Upper lobe of right lung (tissue), 1 donor: ENCODE measurements at places on chromosomes 6 and 20. TPM values are rescaled to one million over a fixed set of nuclear protein-coding genes. Genes with fewer than 3 reads are reported as not detected.
A peak's percentile ranks its signal among the peaks of the same experiment; 100 is the strongest.

PLEKHG1 gene
- total RNA-seq = 34.6 TPM

FKBP1A gene
- total RNA-seq = 266 TPM

RCAN2 gene
- total RNA-seq = 11.7 TPM

PANK2 gene
- 37.6 TPM for total RNA-seq

SLC17A3 gene
- not detected for total RNA-seq

DNA sequence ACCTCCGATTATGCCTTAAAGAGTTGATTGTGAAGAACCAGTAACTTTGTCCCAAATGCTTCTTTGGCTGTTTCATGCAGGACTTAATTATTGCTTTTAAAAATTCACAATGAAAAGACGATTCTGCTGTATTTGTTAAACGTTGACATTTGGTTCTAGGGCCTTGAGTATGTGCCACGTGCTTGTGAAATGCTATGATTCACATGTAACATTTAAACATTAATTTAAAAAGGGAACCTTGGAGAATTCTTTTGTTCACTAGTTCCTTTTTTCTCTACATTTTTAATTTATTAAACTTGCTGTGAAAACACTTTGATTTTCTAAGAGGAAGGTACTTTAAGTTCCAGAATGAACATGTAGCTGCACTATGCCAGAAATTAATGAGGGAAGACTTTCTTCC is 9.5 kb downstream of the GZF1 start:
- H3K36me3 ChIP-seq = peaks cover 74% of the 10 kb centered on the region
- H3K4me1 ChIP-seq = peaks cover 20% of the 10 kb centered on the region
- H3K4me3 ChIP-seq = no peak overlapping the region

- no peak for DNase-seq
- no peak overlapping the region for H3K27ac ChIP-seq
- no peaks in the 10 kb centered on the region for H3K4me1 ChIP-seq
- peaks cover 4% of the 10 kb centered on the region for H3K27me3 ChIP-seq
- H3K4me3 ChIP-seq = no peak overlapping the region
- no peaks in the 10 kb centered on the region for H3K36me3 ChIP-seq
Measured at GRCh38 chr6:75188221-75188925, 17.5 kb downstream of the COL12A1 start.

GRCh38 chr6:296151-297122 is 4.2 kb downstream of the DUSP22 start:
- peak; percentile 65 for DNase-seq
- H3K4me1 ChIP-seq = peaks cover 56% of the 10 kb centered on the region
- H3K27ac ChIP-seq = peak overlapping the region; percentile 27

- no peak for DNase-seq
- no peaks in the 10 kb centered on the region for H3K27me3 ChIP-seq
- no peaks in the 10 kb centered on the region for H3K4me1 ChIP-seq
Measured at GRCh38 chr6:161254464-161255253, 19.2 kb downstream of the AGPAT4 start.

- no peak for DNase-seq
- no peaks in the 10 kb centered on the region for H3K4me1 ChIP-seq
- no peak overlapping the region for H3K4me3 ChIP-seq
- H3K36me3 ChIP-seq = no peaks in the 10 kb centered on the region
- no peak overlapping the region for H3K27ac ChIP-seq
- H3K27me3 ChIP-seq = no peaks in the 10 kb centered on the region
Measured at GRCh38 chr6:119294984-119295383, 54.6 kb downstream of the MAN1A1 start.

DNA sequence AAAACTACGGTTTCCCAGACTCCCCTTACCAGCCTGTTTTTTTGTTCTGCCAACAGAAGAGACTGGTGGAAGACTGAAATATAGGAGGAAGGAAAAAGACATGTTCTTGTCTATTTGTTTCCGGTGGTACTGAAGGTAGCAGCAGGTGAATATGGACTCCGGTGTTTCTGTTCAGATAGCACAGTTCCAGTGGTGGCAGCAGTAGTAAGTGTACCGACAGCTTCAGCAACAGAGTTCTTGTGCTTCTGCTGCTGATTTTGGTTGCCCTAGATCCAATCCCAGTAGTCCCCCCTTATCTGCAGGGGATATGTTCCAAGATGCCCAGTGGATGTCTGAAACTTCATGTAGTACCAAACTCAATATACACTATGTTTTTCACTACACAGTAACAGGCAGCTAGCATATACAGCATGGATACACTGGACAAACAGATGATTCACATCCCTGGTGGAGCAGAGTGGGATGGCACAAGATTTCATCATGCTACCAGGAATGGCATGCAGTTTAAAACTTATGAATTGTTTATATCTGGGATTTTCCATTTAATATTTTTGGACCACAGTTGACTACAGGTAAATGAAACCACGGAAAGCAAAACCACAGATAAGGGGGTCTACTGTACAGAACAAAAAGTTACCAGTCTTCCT is 301.8 kb downstream of the BTBD9 start:
- H3K4me3 ChIP-seq = no peak overlapping the region
- DNase-seq = no peak
- H3K36me3 ChIP-seq = no peaks in the 10 kb centered on the region
- no peak overlapping the region for H3K27ac ChIP-seq
- H3K27me3 ChIP-seq = no peaks in the 10 kb centered on the region

DNA sequence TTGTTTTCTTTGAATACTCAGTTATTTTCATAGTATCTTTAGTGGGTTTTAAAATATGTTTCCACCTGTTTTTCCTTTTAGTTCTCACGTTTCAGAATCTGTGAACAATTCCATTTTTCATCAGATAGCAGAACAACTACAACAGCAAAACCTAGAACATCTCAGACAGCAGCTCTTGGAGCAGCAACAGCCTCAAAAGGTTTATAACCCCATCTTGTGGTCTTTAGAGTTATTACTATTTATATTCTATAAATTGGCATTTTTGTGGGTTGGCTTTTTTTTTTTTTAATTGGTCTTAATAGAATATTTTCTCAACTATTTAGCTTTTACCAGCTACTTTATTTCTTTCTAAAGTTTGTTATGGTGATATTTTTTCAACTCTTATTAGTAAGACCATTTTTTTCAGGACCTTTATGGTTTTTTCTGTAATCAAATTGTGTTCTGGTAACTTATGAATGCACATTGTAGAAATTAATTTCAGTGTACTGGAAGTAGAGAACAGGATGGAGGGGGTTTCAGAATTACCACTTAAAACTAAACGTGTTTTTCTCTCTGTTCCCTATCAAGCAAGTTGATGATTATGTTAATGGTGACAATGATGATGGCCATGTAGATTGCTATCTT is 72.2 kb downstream of the SCAF8 start:
- DNase-seq = no peak
- peaks cover 78% of the 10 kb centered on the region for H3K36me3 ChIP-seq
- H3K4me3 ChIP-seq = no peak overlapping the region
- no peaks in the 10 kb centered on the region for H3K4me1 ChIP-seq
- H3K27ac ChIP-seq = no peak overlapping the region
- no peaks in the 10 kb centered on the region for H3K27me3 ChIP-seq

DNA sequence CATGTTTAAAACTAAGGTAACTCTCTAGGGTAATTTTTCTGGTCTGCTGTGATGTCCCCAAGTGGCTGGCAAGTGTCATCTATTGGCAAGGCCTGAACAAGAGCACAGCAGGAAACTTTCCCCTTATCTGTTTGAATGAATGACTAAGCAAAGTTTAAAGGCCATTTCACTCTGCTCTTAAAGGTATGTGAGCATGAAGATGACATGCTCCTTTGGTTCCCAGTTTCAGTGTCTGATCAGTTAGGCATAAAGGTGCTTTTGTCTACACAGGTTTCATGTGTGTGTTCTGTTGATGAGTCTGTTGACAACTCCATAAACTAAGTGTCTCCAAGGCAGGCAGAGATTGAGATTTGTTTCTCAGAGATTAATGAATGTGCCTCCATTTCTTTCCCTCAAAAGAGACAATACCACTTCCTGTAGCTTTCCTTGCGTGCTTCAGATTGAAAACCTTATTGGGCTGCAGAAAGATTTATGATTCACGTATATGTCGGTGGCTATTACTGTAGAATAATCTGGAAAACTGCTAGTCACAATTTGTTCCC is 83.9 kb downstream of the MAP3K7 start:
- no peaks in the 10 kb centered on the region for H3K4me1 ChIP-seq
- no peaks in the 10 kb centered on the region for H3K27me3 ChIP-seq
- H3K27ac ChIP-seq = no peak overlapping the region
- no peak overlapping the region for H3K4me3 ChIP-seq
- no peaks in the 10 kb centered on the region for H3K36me3 ChIP-seq
- DNase-seq = no peak

DNA sequence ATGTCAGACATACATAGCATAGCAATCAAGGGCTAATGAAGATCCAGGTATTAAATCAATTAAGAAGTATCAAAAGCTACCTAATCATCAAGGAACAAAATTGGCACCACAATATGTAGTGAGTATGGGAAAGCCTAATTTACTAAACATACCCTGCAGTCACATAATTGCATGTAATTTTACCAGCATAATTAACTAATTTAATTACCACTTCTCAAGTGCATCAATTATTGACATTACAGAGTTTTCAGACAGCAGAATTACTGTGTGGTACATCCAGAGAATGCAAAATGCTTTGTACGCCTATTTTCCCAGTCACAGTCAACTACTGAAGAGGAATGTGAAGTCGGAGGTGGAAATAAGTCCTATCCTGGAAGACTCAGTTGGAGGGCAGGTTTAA is 279.0 kb upstream of the ID4 start:
- no peaks in the 10 kb centered on the region for H3K4me1 ChIP-seq
- H3K4me3 ChIP-seq = no peak overlapping the region
- no peaks in the 10 kb centered on the region for H3K27me3 ChIP-seq
- no peak for DNase-seq
- H3K27ac ChIP-seq = no peak overlapping the region

GRCh38 chr6:37547564-37548061 is 47.9 kb upstream of the CCDC167 start:
- H3K4me1 ChIP-seq = peaks cover 4% of the 10 kb centered on the region
- DNase-seq = no peak
- H3K27ac ChIP-seq = no peak overlapping the region
- H3K36me3 ChIP-seq = no peaks in the 10 kb centered on the region
- H3K27me3 ChIP-seq = peaks cover 9% of the 10 kb centered on the region

- DNase-seq = no peak
- H3K27me3 ChIP-seq = no peaks in the 10 kb centered on the region
- peaks cover 7% of the 10 kb centered on the region for H3K4me1 ChIP-seq
- H3K36me3 ChIP-seq = peaks cover 19% of the 10 kb centered on the region
- H3K27ac ChIP-seq = no peak overlapping the region
- no peak overlapping the region for H3K4me3 ChIP-seq
Measured at GRCh38 chr6:106279179-106279578, 46.4 kb downstream of the ATG5 start.

GRCh38 chr6:135953818-135954217 is 102.3 kb downstream of the PDE7B start:
- no peak overlapping the region for H3K4me3 ChIP-seq
- no peak for DNase-seq
- H3K36me3 ChIP-seq = no peaks in the 10 kb centered on the region
- no peaks in the 10 kb centered on the region for H3K27me3 ChIP-seq

GRCh38 chr6:136535017-136535765 is 15.0 kb downstream of the MAP7 start:
- no peak overlapping the region for H3K27ac ChIP-seq
- no peak overlapping the region for H3K4me3 ChIP-seq
- DNase-seq = no peak
- no peaks in the 10 kb centered on the region for H3K4me1 ChIP-seq
- H3K36me3 ChIP-seq = no peaks in the 10 kb centered on the region
- H3K27me3 ChIP-seq = no peaks in the 10 kb centered on the region

- no peaks in the 10 kb centered on the region for H3K4me1 ChIP-seq
- no peaks in the 10 kb centered on the region for H3K27me3 ChIP-seq
- H3K36me3 ChIP-seq = no peaks in the 10 kb centered on the region
- DNase-seq = no peak
- H3K4me3 ChIP-seq = no peak overlapping the region
Measured at GRCh38 chr6:8130399-8130798, 28.1 kb upstream of the EEF1E1 start.

DNA sequence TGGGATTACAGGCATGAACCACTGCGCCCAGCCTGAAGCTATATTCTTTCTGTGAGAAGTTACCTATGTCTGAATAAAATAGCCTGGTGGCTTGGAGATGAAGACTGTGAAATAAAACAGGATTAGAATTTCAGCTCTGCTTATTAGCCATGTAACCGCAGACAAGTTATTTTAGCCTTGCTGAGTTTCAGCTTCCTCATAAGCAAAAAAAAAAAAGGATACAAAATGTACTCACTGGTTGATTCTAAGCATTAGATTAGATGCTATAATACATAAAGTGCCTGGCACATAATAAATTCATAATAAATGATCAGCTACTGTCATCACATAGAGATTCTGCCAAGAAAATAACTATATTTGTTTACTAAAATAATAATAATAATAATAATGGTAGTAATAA is 98.8 kb downstream of the EPB41L2 start:
- DNase-seq = no peak
- no peak overlapping the region for H3K27ac ChIP-seq
- H3K4me1 ChIP-seq = peaks cover 32% of the 10 kb centered on the region
- no peak overlapping the region for H3K4me3 ChIP-seq
- no peaks in the 10 kb centered on the region for H3K36me3 ChIP-seq

DNA sequence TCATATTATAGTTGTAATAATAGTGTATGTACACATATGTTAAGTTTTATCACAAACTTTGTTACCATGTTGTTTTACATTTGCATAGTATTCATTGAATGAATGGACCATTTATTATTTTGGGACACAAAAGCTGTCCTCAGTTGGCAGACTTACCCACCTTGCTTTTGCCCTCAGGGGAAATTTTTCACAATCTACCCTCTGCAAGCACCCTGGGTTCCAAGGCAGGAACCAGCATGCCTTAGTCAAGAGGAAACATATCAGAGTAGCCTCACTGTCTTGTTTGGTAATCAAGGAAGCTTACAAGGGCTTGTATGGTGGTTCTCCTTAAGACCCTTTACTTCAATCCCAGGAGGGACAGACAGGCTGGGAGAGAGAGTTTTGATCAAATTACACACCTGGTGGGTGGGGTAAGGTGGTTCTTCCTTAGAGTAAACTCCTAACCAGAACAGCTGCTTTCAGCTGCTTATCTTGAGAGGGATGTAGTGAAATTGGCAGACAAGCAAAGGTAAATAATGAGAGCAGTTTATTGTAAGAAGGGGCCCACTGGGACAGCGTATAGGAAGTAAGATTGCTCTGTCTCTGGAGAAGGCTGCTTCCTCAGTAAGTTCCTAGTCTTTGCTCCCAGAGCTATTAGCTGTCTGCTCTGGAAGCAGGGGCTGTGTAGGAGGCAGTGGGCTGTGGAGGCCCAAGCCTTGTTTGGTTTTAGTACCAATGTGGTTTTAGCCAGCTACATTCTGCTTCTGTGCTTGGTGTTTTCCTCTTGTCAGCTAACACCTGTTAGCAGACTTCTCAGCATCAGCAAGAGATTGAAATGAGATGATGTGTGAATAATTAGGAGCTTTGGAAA is 31.1 kb downstream of the BRPF3 start:
- no peak for DNase-seq
- peaks cover 7% of the 10 kb centered on the region for H3K4me1 ChIP-seq
- H3K36me3 ChIP-seq = peaks cover 95% of the 10 kb centered on the region
- H3K27ac ChIP-seq = no peak overlapping the region

- H3K4me3 ChIP-seq = no peak overlapping the region
- H3K27me3 ChIP-seq = no peaks in the 10 kb centered on the region
- DNase-seq = no peak
- no peaks in the 10 kb centered on the region for H3K4me1 ChIP-seq
- no peak overlapping the region for H3K27ac ChIP-seq
Measured at GRCh38 chr20:54122189-54122588, 51.6 kb downstream of the CYP24A1 start.

GRCh38 chr6:40359808-40360207 is 227.4 kb downstream of the LRFN2 start:
- H3K4me1 ChIP-seq = no peaks in the 10 kb centered on the region
- DNase-seq = no peak
- H3K27ac ChIP-seq = no peak overlapping the region
- H3K4me3 ChIP-seq = no peak overlapping the region

GRCh38 chr6:36290668-36291620 is 21.1 kb downstream of the PNPLA1 start:
- no peaks in the 10 kb centered on the region for H3K4me1 ChIP-seq
- peaks cover 4% of the 10 kb centered on the region for H3K27me3 ChIP-seq
- H3K36me3 ChIP-seq = no peaks in the 10 kb centered on the region
- H3K27ac ChIP-seq = no peak overlapping the region
- no peak for DNase-seq
